ENCODE measurements at places on chromosomes 6 and 20.

DNA sequence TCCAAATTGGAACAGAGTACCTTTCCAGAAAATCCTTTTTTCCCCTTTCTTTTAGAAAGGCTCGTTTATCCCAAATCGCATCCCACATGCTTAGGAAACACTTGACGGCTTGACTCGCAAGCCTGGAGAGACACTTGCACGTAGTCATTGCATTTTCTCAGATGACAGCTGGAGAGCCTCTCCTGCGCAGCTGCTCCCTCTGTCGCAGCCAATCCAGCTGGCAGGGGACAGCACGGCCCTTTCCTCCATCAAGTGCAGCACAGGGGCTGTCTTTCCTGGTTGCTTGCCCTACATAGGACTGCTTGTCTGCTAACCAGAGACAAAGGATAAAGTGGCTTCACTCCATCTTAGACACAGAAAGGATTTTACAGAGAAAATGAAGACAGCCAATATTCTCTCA lies 77.6 kb upstream of the RGS17 start:
- no peak for DNase-seq

GRCh38 chr6:41607036-41607435 lies 31.2 kb upstream of the MDFI start:
- DNase-seq = no peak

DNA sequence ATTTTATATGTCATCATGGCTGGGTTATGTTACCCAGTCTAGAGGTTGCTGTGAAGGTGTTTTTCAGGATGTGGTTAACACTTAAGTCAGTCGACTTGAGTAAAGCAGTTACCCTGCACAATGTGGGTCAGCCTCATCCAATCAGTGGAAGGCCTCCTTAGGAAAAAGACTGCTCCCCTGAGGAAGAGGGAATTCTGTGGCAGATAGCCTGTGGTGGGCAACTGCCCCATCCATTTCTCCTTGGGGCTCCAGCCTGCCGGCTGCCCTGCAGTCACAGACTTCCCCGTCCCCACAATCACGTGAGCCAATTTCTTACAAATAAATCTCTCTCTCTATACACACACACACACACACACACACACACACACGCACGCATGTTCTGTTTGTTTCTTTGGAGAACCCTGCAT lies 34.5 kb upstream of the MPC1 start:
- no peak for DNase-seq

GRCh38 chr6:18425218-18425617 lies 38.1 kb downstream of the RNF144B start:
- DNase-seq = no peak

DNA sequence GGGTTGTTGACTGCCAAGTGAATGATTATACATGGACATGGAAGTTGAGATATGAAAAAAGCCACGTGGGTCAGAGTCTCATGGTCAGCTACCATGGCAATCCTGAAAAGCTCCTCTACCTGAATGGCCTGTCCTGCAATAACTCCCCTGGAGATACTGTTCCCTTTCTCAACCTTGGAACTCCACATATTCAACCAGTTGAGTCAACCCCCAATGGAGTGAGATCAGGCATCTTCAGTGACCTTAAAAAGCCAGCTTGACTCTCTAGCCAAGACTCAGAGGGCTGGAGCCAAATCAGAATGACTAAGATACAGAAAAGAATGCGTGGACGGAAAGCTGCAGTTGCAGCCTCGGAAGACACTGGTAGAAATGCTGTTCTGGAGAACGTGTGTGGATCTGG lies 341.3 kb downstream of the FOXA2 start:
- no peak for DNase-seq

DNA sequence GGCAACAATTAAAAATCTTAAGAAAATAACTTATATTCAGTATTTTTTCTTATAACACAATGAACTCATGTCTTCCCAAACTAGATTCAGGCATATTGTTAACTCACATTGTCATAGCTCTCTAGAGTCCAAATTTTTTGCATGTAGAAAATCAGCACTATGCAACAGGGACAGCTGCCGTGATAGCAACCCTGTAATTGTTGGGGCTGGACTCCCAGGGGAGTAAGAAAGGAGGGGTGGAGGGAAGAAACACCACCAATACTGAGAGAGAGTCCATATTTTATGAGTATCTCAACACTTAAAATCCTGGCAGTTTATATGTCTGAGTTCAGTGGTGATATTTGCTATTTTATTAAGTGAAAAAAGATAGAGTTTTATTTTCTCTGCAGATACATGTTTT lies 89.6 kb upstream of the HS3ST5 start:
- no peak for DNase-seq

DNA sequence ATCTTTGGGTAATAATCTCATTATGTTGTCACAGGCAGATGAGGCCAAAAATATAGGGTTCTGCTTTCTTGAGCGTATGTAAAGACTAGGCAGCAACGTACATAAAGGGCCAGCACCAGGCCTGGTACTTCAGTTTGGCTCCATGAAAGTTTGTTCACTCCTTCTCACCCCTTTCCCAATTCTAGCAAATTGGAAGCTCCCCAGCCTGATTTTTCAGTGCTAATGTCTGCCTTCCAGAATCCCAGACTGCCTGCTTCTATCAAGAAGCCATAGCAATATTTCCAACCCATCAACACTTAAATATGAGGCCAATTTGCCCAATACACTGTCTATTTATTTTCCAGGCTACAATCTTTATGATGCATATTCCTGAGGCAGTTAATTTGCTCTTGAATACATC lies 93.4 kb upstream of the PTPRT start:
- DNase-seq = no peak

DNA sequence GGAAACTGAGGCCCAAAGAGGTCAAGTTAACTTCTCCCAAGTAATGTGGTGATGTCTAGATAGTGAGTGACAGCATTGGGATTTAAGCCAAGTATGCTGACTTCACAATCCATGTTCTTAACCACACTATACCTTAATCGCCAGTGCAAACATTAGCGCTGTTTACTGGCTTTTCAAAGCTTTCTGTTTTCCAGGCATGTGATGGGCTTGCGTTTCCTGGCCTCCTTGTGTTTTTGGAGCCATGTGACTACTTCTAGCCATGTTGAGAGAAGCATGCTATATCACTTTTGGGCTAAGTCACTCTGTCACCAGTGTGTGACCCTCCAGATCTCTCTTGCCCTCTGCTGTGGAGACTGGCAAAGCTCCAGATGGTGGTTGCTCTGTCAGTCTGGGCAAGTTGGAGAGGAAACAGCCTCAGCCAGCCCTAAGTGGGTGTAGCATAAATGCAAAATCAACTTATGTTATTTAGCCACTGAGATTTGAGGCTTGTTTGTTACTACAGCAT lies 76.9 kb downstream of the ANKRD6 start:
- DNase-seq = no peak

GRCh38 chr6:25971187-25971821 lies 8.7 kb downstream of the TRIM38 start:
- no peak for DNase-seq

DNA sequence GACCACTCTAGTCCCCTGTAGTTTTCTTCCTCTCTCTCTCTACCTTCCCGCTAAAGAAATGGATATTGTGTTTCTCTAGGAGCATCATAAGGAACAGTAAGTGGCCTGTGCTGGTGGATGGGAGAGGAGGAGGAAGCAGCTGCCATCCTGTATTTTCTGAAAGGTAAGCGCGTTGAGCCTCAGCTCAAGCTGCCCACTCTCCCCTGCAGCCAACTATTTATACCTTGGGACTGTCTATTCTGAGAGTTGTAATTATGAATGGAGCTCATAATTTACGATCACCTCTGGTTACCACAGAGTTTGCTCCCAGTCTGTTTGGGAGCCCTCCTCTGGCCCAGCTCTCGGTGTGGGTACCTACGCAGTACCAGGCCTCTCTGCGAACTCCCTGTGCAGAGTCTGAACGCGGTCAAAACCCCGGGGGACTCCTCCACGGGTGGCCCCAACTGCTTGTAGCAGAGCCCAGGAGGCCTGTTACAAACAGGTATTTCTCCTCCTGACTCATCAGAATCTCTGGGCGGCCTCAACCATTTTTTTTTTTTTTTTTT lies 285.4 kb downstream of the SMOC2 start:
- DNase-seq = no peak

DNA sequence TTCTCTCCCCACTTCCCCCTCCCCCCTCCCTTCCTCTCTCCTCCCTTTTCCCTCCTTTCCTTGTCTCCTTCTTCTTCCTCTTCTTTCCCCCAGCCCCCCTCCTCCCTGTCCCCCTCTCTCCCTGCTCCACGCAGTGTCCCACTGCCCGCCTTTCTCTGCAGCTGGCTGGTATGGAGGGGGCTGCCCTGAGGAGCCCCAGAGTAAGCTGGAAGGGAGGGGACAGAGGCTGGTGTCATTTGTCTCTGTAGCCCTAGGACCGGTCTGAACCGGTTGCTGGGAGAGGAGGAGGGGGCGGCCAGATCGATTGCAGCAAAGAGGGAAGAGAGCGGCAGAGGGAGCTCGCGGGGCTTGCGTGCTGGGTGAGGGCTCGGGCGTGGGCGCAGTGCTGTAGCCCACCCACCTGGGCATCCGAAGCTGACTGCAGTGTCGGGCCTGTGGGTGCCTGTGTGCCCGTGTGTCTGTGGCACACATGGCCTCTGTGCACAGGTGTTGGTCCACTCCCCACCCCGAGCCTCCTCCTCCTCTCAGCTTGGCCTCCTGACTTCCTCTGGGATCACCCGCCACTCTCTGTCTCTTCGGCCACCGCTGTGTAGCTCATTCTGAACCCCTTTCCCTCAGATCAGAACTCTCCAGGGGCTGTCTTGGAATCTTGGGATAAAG lies 50.6 kb downstream of the SRC start:
- DNase-seq = no peak

GRCh38 chr6:3431994-3432393 lies 24.9 kb downstream of the SLC22A23 start:
- DNase-seq = no peak

GRCh38 chr6:65760285-65760684 lies 53.3 kb upstream of the EYS start:
- DNase-seq = no peak

DNA sequence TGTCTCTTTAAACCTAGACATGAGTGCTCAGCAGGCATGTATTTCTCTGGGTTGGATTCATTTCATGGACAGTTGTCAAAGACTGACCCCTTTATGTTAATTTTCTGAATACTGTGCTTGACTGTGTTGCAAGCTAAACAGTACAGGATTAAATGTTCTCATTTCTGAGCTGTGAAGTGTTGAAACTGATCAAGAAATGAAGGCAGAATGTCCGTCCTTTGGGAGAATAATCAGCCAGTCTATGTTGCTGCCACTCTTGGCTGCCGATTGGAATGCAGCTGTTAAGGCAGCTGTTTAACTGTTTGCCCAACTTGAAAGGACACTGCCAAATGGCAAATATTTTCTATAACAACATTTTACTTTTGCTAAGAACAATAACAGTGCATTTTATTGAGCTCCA lies 87.3 kb downstream of the CEP57L1 start:
- no peak for DNase-seq

DNA sequence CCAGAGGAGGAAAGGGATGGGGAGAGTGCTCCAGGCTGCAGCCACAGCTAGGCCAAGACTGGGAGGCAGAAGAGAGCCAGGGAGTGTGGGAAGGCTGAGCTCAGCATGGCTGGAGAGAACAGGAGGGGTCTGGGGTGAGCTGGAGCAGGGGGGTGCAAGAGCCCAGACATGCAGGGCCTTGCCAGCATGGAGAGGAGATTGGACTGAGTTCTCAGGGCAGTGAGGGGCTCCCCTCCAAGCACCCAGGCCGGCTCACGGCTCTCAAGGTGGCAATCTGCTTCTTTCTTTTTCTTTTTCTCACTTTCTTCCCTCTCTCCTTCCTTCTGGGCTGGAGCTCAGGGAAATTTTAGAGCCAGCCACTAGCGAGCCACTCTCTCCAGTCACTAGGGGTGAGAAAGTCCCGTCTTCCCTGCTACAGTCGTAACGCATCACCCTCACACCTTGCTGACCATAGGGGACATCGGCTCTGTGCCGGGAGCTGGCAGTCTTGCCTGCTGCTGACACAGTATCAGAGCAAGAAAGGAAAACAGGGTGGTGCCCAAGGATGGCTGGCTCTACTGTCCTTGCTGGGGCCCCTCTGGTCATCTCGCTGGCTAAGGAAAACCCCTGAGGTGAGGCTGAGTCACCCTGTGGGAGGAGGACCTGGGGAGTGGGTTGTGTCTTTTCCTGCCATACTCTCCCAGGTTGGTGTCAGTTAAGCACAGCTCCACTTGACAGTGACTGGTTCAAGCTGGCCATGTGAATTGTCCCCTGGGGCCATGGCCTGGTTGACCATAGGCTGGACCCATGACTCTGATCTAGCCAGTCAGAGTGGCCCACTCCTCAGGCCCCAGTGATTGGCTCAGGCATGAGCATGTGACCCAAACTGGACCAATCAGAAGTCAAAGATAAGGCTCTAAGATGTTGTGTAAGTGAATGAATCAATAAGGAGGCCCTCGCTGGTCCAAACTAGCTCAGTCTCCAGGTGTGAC lies 135.1 kb upstream of the PMEPA1 start:
- no peak for DNase-seq

DNA sequence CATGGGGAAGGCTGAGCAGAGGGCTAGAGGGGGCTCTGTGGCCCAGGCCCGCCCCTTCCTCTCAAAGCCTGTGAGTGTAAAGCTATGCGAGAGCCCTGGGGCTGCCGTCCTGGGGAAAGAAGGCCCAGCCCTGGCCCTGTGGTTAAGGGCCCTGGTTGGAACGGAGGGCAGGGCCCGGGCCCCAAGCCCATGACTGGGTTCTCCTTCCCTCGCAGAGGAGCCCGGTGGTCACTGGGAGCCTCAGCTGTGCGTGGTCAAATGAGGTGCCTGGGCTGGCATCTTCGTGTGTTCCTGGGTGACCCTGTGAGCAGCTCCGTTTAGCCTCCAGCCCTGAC lies 56.0 kb downstream of the SMOC2 start:
- DNase-seq = no peak

DNA sequence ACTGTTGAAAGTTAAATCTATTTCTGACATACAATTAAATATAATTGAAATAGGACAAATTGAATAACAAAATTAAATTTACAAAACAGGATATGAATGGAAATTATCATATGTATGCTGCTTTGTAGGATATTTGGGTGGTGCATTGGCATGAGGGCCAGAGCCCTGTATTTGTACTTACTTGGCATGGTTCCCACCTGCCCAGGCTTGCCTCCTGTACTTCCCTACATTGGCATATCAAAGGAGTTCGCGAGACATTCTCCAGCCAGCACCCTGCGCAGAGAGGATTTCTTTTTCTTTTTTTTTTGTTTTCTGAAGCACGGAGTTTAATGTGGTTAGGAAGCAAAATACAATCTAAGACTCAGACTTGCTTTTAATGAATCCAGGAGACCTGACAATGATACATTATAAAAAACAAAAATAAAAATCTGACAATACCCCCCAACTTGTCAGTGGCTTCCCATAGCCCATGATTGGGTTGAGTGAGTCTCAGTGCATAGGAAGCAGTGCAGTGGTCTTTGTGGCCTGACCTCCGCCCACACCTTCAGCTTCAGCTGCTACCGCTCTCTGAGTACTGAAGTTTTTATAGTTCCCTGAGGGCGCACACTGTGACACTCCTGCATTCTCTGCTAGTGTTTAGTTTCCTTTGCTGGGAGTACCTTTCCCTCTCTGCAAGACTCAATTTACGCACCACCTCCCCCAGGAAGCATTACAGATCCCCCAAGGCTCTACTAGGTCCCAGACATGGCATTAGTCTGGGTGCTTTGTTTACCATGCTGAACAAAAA lies 440.8 kb downstream of the UTRN start:
- DNase-seq = no peak

GRCh38 chr20:25205277-25206062 lies 10.0 kb downstream of the ENTPD6 start:
- DNase-seq = no peak

- no peak for DNase-seq
These were observed 14.3 kb downstream of the GLO1 start for GRCh38 chr6:38688579-38689087.

All from memory B cell (primary cell).